Naive thymus-derived CD8-positive, alpha-beta T cell (primary cell): ENCODE measurements at places on chromosomes 1 and 21. TPM values are rescaled to one million over a fixed set of nuclear protein-coding genes. Genes with fewer than 3 reads are reported as not detected.

- no peak overlapping the region for H3K27ac ChIP-seq
- no peak overlapping the region for H3K4me3 ChIP-seq
- no peaks in the 10 kb centered on the region for H3K36me3 ChIP-seq
- H3K27me3 ChIP-seq, result no peaks in the 10 kb centered on the region
Observed at GRCh38 chr1:168042362-168042761, 94.4 kb downstream of the GPR161 start.

DNA sequence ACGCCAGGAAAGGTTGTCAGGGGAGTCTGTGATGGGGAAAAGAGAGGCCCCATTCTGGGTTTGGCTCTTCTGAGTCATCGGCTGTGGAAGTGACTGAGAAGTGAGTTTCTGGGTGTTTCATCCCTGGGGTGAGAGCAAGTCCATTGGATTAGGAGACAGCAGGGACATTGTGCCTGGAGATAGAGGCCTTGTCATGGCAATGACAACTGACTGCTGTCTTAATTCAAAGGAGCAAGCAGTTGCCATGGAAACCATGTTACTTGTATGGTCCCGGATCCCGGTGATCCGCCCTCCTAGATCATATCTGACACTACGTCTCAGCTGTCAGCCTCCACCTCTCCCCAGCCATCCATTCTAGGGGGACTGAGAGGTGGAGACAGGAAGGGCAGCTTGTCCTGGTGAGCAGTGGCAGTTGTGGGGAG lies 34.4 kb downstream of the KIAA0040 start:
- peaks cover 48% of the 10 kb centered on the region for H3K4me1 ChIP-seq
- peak overlapping the region; percentile 43 for H3K27ac ChIP-seq
- H3K27me3 ChIP-seq, result peaks cover 8% of the 10 kb centered on the region
- no peak for DNase-seq

- no peak overlapping the region for H3K4me3 ChIP-seq
- DNase-seq, result no peak
- H3K36me3 ChIP-seq, result no peaks in the 10 kb centered on the region
- no peak overlapping the region for H3K27ac ChIP-seq
Observed at GRCh38 chr1:185701650-185702049, 32.5 kb upstream of the HMCN1 start.

The SH3BP5L gene
- 2.6 TPM for polyA plus RNA-seq

DNA sequence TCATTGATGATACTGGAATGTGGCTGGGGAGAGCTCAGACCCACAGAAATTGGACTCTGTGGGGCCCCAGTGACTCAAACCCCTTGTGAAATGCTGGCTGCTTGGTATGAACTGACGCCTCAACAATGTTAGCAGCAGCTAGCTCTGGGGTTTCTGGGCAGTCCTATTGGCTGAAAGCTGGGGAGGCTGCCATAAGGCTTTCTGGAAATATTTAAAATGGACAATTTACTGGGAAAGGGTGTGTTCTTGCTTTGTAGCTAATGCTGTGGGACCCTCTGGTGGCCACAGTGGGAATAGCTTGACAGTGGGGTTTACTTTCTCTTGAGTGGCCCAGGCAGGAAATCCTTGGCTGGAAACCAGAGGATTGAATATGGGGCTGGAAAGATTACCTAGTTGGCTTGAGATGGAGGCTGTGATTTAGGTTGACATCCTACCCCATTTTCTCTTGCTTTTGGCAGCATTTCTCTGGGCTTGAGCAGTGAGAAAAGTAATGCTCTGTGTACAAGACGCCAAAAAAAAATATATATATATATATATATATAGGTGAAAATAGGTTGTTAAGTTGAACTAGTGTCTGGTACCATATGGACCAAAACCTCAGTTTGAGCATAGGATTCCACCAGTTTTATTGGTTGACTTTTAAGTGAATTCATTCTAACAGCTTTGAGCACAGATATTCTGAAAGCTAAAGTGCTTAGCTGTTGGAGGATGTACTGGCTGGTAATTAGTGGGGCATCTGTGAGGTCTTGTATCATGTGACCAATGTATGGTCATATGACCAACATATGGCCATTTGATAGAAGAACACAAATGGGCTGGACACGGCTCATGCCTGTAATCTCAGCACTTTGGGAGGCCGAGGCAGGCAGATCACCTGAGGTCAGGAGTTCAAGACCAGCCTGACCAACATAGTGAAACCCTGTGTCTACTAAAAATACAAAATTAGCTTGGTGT lies 8.2 kb upstream of the S100A10 start:
- H3K4me1 ChIP-seq, result peaks cover 5% of the 10 kb centered on the region
- no peak overlapping the region for H3K27ac ChIP-seq
- peaks cover 7% of the 10 kb centered on the region for H3K27me3 ChIP-seq
- H3K36me3 ChIP-seq, result no peaks in the 10 kb centered on the region
- DNase-seq, result peak; percentile 58

DNA sequence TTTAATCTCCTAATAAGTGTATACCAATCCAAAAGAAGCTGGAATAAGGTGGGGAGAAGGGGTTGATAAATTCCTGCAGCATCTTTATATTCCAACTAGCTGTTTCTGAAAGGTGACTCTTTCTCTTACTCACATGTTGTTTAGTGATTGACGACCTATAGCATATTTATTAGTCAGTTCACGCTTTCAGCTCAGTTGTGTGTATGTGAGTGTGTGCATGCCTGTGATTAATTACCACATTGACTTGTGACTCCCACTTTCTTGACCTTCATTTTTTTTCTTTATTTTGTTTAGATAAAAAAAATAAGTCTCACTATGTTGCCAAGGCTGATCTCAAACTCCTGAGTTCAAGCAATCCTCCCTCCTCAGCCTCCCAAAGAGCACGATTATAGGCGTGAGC lies 44.4 kb downstream of the ATP2B4 start:
- no peaks in the 10 kb centered on the region for H3K36me3 ChIP-seq
- peaks cover 65% of the 10 kb centered on the region for H3K4me1 ChIP-seq
- H3K27ac ChIP-seq, result peak overlapping the region; percentile 41

The ANKRD34A gene
- polyA plus RNA-seq, result 0.25 TPM
